ENCODE measurements at places on chromosomes 7 and 10.

DNA sequence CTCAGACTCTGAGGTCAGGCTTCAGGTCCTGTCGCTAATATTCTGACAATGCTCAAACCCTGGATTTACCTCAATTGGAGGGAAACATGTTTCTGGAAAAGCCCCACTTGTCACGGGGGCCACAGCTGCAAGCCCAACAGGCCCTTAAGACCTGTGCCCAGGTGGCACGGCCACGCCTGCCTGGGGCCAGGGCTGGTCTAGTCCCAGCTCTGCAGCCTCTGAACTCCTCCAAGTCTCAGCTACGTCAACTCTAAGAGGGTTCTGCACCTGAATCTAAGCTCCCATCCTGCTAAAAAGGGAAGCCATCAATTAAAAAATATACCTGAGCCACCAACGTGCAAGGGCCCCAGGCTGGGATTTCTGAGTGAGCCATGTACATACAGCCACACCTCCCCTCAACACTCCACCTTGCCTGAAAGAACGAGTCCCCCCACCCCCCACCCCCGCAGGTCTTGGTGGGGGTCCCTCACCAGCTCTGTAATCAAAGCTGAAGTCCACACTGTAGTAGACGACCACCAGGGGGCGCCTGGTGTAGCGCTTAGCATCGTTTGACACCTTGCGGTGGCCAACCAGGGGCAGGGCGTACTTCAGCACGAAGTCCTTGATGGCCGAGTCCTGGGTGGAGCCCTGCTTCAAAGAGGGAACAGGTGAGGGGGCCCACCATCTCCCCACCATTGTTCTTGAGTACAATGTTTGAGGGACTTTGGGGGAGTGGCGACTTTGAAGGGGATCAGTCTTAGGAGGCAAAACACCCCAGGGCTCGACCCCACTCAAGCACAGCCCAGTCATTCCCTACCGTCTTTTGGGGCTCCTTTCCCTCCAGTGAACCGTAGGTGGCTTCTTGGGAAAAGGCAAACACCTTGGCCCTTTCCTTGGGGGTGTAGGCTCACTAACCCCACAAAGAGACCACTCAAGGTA lies 22.6 kb downstream of the PDIA4 start:
- DNase-seq, result peak; percentile 52

- DNase-seq, result no peak
These were observed 276.6 kb upstream of the TCERG1L start for GRCh38 chr10:131587976-131588680.

GRCh38 chr10:114051714-114052113 lies 8.0 kb downstream of the ADRB1 start:
- no peak for DNase-seq

DNA sequence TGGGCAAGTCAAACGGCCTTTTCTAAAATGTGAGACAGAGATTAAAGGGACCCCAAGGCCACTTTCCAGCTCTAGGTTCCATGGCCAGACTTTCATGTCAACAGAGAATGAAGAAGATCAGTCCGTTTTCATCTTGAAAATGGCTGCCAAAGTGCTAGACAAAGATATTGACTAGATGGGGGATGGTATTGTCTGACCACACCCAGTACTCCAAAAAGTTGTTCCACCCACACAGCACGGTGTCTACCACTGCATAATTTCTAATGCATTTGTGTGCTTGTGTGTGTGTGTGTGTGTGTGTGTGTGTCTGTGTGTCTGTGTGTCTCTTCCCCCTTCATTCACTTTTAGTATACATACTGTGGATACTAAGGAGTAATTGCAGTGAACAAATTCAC lies 1.3 kb downstream of the COL1A2 start:
- no peak for DNase-seq

- no peak for DNase-seq
These were observed 207.8 kb downstream of the VTI1A start for GRCh38 chr10:112654794-112655193.

DNA sequence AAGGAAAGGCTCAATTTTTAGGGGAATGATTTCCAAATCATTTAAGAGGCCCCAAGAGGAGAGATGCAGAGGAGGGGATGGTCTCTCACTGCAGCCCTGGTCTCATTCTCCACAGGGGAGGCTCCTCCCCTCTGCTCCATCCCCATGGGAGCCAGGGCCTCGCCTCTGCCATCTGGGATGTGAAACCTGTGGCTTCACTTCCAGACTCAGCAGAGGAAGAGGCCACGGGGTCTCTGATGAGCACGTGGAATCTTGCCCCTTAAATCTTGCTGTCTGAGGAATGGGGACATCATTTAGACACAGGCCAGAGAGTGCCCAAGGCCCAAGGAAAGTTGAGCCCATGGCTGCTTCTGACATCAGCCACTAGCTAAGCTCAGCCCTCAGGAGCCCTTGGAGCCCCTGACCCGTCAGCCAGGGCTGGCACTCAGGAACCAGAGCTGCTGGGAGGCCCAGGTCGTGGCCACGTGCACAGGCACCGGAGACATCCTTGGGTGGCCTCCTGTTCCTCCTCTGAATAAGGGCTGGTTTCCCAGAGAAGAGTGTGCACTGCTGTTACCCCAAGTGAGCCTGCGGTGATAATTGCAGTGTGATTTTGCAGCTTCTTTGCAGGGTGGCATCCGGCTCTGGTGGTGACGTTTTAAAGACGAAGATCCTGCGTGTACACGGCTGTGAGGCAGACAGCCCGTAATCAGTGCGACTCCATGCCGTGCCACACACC lies 50.5 kb downstream of the VIPR2 start:
- no peak for DNase-seq

DNA sequence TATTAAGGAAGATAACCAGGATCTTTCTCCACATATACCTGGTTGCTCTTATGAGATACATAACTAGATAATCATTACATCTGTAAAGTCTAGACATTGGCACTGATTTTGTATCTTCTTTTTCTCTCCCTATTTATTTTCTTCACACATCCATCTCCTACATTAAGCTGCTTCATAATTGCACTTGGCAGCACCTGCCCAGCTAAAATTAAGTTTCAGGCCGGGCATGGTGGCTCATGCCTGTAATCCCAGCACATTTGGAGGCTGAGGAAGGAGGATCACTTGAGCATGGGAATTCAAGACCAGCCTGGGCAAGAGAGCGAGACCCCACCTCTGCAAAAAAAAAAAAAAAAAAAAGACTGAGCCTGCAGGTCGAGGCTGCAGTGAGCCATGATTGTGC lies 22.3 kb upstream of the AKR1B1 start:
- DNase-seq, result no peak

GRCh38 chr10:88008866-88009470 lies 145.5 kb downstream of the PTEN start:
- no peak for DNase-seq

GRCh38 chr7:158760936-158761335 lies 56.3 kb upstream of the NCAPG2 start:
- no peak for DNase-seq
